ENCODE measurements at places on chromosomes 13 and 19.

- no peak for DNase-seq
These were observed 125.7 kb downstream of the ZNF675 start for GRCh38 chr19:23561341-23561740.

DNA sequence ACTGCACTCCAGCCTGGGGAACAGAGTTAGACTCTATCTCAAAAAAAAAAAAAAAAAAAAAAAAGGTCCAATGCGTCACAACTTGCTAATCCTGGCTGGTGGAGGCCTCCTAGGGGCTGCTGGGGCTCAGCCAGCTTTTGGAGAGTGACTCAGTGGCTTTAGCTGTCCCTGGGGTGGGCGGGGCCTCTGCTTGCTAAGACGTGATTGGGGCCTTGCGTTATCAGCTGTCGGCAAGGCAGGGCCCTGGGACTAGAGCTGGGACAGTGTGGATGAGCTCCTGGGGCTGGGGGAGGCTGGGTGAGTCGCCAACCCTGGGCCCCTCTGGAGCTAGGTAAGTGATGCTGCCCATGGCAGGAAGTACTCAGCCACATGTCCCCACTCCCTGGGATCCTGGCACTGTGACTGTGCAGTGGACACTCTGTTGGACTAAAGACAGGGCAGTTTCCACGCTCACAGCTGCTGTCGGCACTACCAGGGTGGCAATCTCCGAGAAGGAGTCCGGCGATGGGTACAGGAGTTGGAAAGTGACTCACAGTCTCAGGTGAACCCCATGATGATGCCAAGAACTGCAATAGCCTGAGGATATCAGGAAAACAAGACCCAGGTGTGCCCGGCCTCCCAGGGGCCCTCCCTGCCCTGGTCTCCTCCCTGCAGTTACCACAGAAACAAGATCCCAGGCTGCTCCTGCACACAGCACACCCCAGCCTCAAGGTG, 32.2 kb downstream of the F2RL3 start:
- no peak for DNase-seq

- DNase-seq, result no peak
These were observed 10.5 kb downstream of the KLHL26 start for GRCh38 chr19:18647371-18647767.

GRCh38 chr13:108383667-108384066, 114.1 kb downstream of the TNFSF13B start:
- no peak for DNase-seq

- DNase-seq, result no peak
These were observed 54.4 kb downstream of the MLLT1 start for GRCh38 chr19:6225232-6225865.

GRCh38 chr13:27036236-27036981, 135.2 kb downstream of the USP12 start:
- DNase-seq, result no peak

- DNase-seq, result no peak
These were observed 100.4 kb upstream of the TSC22D1 start for GRCh38 chr13:44676534-44676933.

GRCh38 chr13:43986421-43986981, 106.8 kb downstream of the LACC1 start:
- no peak for DNase-seq

DNA sequence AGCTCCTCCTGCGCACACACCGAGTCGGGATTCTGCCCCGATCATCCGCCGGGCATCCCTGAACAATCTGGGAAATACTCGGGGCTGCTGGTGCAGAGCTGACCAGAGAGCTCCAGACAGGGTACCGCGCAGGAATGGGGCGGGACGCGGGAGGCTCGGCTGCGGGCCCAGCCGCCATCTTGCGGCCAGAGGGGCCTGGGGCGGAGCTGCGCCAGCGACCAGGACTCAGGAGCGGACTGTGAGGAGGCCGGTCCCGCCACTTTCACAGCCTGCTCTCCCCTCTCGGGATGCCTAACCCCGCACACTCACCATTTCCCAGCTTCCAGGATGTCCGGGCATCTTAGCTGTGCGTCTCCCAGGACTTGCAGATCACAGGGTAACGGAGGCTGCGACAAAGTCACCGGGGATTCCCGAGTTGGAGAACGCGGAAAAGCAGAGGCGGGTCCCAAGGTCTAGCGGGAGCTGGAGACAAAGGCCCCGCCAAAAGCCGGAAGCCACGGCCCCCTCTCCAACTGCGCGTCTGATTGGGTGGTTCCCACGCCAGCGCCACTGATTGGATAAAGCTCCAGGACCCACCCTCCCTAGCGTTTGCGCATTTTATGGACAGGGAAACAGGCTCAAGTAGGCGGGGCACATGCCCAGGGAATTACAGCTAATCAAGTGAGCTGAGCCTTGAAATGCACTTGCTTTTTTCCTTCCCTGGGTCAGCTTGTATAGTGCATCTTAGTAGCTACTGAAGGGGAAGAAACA, 15.8 kb upstream of the ZNF43 start:
- no peak for DNase-seq

Measured in cortex of kidney (tissue), 1 donor.